Lower leg skin (tissue), 4 donors: ENCODE measurements at places on chromosomes 4 and X.

DNA sequence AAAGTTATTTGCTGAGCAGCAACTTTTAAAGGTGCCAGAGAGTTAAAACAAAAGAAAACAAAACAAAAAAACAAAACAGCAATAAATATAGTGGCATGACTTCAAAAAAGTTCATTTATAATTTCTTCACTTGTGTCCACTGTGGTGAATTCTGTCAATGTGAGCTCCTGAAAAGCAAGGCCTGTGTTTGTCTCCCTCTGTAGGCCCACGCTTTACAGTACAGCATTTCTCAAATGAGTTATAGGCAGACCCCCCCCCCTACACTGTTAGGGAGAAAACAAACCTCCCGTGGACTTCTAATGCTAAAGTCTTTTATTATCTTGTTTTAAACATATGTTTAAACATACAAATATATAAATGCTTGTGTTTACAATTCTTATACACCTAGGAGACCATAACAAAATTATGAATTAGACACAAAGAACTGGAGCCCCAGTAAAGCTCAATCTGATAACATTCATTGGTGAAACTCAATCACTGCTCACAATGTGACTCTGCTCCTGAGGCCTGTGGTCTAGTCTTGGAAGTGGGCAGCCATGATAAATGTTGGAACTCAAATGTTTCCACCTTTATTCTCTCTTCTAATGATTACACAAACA is 47.0 kb upstream of the SCOC start:
- DNase-seq = no peak

DNA sequence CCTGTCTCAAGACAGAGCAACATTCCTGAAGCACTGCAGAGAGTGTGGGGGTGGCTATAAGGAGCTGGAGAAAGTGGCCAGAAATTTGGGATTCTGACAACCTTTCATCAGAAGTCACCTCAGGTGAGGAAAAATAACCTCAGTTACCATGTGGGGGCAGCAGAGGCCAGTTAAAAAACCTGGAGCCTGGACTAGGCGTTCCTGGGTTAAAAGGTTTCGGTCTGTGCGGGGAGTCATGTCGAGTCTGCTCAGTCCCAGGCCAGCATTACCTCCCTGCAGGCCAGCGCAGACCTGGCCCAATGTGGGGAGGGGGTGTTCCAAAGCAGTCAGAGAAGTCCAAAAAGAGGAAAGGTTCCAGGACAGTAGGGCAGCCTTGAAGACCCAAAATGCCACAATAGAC is 10.9 kb upstream of the NALF2 start:
- no peak for DNase-seq

GRCh38 chr4:182808673-182809416 is 108.3 kb downstream of the DCTD start:
- no peak for DNase-seq

DNA sequence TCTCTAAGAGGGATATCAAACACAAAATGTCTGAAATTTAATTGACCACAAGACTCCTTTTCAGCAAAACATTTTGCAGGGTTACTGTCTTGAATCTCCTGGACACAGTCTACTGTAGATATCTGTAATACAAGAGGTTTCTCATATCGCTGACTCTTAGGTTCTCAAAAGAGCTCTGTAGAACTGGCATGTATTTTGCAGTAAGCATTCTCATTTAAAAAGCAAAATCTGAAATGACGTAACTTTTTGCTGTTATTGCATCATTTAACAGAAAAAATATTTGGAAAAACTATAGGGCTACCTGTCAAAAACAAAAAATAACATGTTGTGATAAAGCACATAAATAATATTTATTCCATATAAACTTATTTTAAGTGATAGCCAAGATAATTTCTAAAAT is 114.2 kb downstream of the CDS1 start:
- no peak for DNase-seq

- DNase-seq = no peak
These were observed 169.3 kb downstream of the CHIC2 start for GRCh38 chr4:53895137-53895536.

DNA sequence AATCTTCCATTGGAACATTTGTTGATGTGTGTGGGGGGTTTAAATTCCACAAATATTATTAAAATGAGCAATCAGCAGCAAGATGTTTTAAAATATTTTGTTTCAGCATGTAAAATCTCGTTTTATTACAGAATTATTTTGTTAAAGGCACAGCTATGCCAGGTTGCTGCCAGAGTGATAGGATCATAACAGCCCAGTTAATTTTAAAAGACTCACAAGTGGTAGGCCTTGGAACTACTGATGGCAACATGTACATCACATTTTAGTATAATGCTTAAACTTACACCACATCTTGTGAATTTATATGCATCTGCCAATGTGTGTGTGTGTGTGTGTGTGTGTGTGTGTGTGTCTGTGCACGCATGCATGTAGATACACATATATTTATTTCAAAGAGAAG is 97.8 kb upstream of the SPRY1 start:
- DNase-seq = no peak

DNA sequence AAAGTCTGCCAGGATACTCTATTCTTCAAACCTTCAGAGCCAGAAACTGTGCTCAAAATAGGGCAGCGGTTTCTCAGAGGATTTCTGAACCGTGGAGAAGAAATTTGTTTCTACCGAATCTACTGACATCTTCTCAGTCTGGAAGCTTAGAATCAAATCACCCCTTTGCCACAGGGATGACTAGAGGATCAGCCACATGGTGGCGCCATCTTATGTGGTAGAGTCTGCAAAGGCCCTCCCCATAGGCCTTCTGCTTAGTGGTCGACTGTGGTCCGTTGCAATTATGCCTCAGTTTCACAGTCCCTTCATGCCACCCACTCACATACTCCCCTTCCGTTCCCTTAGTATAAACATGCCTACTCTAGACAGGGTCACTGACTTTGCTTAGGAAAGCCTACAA is 680.7 kb upstream of the SPANXN1 start:
- no peak for DNase-seq

GRCh38 chr4:108763986-108764385 is 1.1 kb upstream of the ETNPPL start:
- DNase-seq = no peak

DNA sequence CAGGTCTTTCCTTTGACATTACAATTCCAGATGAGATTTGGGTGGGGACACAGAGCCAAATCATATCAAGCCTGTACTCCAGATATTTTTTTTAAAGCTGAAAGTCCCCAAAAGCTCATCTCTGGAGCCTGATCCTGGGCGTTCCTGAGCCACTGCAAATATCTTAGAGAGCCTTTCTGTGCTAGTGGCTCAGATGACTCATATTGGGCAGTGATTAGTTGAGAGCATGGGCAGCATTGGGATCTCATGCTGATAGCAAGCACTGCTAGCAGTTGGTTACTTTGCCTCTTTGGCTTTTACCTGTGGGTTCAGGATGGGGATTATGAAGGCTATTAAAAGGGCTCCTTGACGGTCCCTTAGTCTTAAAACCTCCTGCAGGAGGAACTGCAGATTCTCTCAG is 51.4 kb upstream of the SCRG1 start:
- no peak for DNase-seq

DNA sequence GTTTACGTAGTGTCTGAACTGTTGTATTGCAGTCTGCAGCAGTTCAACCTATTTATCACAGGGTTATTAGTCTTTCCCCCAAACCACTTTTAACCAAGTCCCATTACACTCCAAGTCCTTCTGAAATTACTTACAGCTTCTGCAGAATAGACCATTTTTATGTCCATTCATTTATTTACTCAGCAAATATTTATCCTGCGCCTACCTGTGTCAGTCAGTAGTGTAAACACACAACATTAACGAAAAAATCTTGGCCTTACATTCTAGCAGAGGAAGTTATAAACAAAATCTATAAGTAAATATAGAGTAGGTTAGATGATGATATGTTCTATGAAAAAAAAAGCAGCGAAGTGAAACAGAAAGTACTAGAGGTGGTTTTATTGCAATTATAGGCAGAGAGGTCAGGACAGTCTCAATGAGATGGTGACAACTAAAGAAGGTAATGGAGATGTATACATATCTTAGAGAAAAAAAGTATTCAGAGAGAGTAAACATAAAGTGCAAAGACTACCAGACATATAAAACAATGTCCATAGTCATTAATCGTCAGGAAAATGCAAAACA is 534.7 kb downstream of the KCNIP4 start:
- no peak for DNase-seq

DNA sequence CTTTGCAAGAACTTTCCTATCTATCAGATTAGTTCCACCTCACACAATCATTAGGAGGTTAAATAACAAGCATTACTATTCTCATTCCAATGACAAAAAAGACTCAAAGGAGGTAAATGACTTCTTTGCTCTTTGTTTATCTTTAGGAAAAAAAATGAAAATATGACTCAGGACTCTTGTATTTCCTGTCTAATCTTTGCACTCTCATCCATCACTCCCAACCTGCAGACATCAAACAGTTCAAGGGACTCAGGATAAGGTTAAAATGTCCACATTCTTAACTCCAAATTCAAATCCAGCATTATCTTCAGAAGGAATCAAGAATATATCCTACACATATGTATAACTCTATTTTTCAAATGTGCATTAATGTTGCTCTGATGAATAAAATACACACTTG is 139.6 kb downstream of the UNC5C start:
- no peak for DNase-seq

DNA sequence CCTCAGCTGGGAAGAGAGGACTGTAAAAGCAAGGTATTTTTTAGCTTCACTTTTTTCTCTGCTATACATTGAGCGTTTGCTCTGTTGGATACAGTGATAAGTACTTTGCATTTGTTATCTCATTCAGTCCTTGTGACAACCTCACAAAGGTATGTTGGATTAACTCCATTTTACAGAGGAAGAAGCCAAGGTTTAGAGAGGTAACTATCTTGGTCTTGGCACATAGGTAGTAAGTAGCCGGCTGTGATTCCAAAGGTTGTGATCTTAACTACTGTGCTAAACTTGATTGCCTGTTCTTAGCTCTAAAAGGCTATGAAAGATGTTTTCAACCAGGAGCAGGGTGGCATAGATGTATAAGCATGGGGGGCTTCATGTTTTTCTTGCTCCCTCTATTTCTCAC is 134.4 kb downstream of the POLA1 start:
- no peak for DNase-seq

GRCh38 chrX:80022363-80023031 is 7.9 kb downstream of the TBX22 start:
- DNase-seq = no peak

GRCh38 chr4:177125656-177126055 is 184.0 kb upstream of the NEIL3 start:
- no peak for DNase-seq

- no peak for DNase-seq
These were observed 127.5 kb upstream of the NRK start for GRCh38 chrX:105694839-105695238.

GRCh38 chrX:134908356-134908755 is 82.4 kb upstream of the SMIM10 start:
- no peak for DNase-seq

GRCh38 chrX:19678941-19679340 is 163.6 kb upstream of the MAP3K15 start:
- DNase-seq = no peak

DNA sequence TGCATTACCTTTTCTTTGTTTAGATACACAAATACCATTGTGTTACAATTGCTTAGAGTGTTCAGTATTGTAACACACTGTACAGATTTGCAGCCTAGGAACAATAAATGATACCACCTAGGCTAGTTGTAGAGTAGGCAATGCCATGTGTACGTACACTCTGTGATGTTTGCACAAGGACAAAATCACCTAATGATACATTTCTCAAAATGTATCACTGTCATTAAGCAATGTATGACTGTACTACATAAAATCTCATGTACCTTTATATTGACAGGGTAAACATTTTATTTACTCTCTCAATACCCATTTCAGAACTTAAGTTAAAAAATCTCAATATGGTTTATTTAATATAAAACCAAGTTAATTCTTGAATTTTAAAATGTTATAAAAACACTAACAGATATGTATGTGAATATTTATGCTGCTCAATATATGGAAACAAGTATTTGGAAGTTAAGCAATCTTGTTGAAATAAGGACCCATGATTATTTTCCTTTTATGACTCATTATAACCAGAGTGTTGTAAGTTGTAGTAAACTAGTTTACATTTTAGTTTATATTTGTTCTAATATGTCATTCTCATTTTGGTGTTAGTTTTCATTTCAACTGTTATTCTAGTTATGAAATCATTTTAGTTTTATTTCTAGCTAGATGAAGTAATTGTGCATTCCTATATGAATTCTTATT is 409.2 kb downstream of the TLL1 start:
- no peak for DNase-seq

GRCh38 chrX:13581554-13581953 is 12.2 kb downstream of the EGFL6 start:
- no peak for DNase-seq

DNA sequence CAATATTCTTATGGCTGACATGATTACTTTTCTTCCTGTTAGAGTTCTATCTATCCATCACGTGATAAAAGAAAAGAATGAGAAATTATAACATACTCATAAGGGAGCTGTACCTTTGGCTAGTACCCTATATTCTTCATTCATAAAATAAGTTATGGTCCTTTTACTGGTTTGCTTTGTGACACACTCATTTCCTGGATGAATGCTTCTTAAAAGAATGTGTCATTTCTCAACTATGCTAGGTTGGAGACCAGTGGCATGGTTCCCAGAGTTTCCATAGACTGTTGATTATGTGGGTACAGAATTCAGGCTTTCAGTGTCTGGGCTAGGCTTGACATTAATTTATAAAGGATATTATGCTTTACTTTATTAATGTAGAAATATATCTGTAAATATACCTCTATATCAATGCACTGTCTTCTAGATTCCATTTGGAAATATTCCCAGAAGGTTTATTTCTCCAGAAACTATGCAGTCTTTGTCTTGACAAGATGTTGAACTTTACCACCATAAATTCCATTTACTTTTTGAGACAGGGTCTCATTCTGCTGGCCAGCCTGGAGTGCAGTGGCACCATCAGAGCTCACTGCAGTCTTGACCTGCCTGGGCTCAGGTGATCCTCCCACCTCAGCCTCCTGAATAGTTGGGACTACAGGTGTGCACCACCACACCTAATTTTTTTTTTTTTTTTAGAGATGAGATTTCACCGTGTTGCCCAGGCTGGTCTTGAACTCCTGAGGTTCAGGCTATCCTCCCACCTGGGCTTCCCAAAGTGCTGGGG is 23.8 kb downstream of the NUDT6 start:
- DNase-seq = no peak

DNA sequence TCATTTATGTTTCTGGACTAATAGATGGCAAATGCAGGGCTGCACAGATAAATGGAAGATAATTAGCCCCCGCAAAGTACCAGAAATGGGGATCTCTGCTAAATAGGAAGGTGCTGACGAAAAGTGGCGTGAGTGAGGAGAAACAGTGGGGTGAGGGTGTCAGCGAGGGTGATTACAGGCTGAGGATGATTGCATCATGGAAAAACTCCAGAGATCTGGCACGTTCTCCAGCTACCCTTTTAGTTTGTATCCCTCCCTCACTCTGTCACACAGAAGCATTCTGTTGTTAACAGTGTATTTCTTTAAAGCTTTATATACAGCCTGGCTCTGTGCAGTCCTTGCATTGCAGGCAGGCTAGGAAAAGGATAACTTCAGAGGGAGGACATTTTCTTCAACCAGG is 309.6 kb upstream of the DDX53 start:
- no peak for DNase-seq

GRCh38 chr4:40678421-40678820 is 48.8 kb upstream of the RBM47 start:
- no peak for DNase-seq
